ENCODE measurements at places on chromosomes 4 and X.

GRCh38 chrX:103467156-103467555, 52.1 kb downstream of the RAB40A start:
- no peak for DNase-seq

DNA sequence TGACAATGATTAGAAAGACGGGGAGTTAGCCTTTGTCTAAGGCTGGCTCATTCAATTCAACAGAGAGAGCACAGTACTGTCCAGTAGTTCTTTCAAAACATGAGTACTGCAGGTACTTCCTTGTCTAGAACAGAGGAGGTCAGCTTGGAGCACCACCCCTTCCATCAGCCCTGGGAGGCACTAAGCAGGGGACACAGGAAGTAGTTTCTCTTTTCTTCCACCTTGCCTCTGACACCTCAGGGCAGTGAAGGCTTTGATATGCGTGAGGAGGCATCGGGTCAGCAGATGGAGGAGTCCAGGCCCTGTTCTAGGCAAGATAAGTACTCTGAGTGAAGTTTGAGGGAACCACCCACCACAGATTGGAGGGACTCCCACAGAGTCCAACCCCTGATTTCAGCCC, 33.1 kb downstream of the MAGEB10 start:
- DNase-seq, result no peak

DNA sequence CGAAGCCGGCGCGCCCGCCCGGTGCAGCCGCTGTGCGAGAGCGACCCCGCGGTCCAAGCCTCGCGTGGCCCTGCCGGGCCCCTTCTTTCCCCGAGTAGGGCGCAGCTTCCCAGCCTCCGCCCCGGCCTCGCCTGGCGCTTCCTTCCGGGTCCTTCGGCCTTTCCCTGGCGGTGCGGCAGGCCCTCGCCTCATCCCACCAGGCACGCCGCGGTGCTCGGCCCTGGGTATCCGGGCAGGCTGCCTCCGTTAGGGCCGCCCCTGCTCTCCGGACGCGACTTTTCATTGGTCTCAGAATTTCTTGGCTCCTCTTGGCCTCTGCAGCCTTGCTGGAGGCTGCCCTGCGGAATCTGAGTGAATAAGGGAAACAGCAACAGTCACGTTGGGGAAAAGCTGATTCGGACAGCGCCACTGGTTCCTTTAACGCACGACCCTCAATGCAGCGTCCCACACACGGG, 429 bp downstream of the UVSSA start:
- DNase-seq, result peak; percentile 45

DNA sequence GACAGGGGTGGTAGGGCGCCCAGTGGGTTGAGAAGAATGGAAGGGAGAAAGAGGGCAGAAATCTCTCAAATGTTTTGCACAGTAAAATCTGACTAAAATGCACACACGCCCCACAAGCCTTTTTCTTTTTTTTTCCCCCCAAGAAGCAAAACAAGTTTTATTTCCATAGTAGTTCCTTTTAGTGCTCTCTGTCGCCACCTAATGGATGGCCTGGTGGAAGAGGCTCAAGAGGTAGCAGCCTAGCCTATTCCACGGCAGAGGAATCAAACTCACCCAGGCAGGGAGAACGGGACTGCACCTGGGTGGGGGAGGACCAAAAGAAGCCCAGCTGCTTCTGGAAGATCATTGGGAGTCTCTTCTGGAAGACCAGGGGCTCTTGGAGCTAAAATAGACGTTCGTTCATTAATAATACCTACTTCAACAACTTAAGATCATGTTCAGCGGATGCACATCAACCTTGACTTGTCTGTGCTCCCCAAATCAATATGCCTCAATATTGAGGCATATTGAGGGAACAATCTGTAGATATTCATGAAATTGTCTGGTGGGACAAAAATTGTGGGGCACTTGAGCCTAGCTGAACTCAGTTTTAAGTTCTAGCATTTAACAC, 31.6 kb upstream of the IRAK1 start:
- peak; percentile 64 for DNase-seq

- no peak for DNase-seq
Measured at GRCh38 chr4:185711726-185712125, 100.3 kb downstream of the SORBS2 start.

DNA sequence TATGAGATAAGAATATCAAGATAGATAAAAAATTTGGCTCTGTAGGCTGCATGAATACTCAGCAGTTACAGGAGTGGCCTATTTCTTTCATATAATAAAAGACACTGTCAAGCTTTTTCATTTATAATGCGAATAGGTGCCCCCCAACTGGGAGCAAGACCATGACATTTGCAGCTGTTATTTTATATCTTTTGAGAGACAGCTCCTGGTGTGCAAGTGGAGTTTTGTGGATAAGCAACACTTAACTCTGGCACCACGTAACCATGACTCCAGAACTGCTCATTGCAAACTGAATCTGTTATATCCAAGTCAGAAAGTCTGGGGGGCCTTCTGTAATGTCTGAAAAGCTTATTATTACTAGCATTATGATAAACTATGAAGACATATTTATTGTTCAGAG, 1372.4 kb downstream of the C4orf33 start:
- DNase-seq, result no peak
